ENCODE measurements at places on chromosomes 5 and 9. TPM values are rescaled to one million over a fixed set of nuclear protein-coding genes. Genes with fewer than 3 reads are reported as not detected.

The SLC6A19 gene
- not detected for polyA plus RNA-seq

The SNCB gene
- polyA plus RNA-seq = 0.13 TPM

The DNAJB5 gene
- polyA plus RNA-seq = 23.0 TPM

The FOXD4L6 gene
- polyA plus RNA-seq = not detected

The BHMT2 gene
- polyA plus RNA-seq = 7.0 TPM

The CATSPER3 gene
- 0.57 TPM for polyA plus RNA-seq

The IFNA21 gene
- not detected for polyA plus RNA-seq

The ARHGEF28 gene
- 34.0 TPM for polyA plus RNA-seq

The NIPAL4 gene
- polyA plus RNA-seq = not detected

Data from ovary (tissue), 10 donors.